ENCODE measurements at places on chromosomes 6 and 20. TPM values are rescaled to one million over a fixed set of nuclear protein-coding genes. Genes with fewer than 3 reads are reported as not detected.

CRIP3 gene
- 0.34 TPM for total RNA-seq

C20orf202 gene
- total RNA-seq, result not detected

C20orf173 gene
- not detected for total RNA-seq

IL17F gene
- total RNA-seq, result not detected

PLA2G7 gene
- not detected for total RNA-seq

WFDC5 gene
- total RNA-seq, result not detected

TRIM10 gene
- total RNA-seq, result 0.09 TPM

- DNase-seq, result no peak
These were observed 31.8 kb upstream of the BLCAP start for GRCh38 chr20:37559312-37560027.

DNA sequence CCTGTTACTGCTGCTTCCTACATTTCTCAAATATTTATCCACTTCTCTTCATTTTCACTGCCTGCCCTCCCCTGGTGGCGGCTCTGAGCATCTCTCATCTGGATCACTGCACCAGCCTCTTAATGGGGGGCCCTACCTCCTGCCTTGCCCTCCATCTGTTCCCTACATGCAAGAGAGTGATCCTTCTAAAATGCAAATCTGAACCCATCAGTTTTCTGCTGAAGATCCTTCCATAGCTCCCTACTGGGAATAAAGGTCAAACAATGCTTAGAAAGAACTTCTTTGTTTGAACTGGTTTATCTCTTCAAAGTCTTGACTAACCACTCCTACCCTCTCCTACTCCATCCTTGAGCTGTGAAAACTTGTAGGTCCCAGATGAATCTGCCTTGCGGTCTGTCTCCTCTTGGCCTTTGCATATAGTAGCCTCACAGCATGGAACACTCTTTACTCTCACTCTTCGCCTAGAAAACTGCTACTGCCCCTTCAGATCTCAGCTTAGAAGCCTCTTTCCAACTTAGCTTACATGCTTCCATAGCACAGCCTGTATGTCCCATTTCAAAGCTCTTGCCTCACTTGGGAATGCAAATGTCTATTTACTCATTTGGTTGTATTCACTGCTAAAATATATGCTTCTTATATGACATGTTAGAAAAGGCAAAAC, 119.3 kb downstream of the QRSL1 start:
- no peak for DNase-seq

- DNase-seq, result no peak
These were observed 23.0 kb downstream of the RAB23 start for GRCh38 chr6:57198926-57199636.

DNA sequence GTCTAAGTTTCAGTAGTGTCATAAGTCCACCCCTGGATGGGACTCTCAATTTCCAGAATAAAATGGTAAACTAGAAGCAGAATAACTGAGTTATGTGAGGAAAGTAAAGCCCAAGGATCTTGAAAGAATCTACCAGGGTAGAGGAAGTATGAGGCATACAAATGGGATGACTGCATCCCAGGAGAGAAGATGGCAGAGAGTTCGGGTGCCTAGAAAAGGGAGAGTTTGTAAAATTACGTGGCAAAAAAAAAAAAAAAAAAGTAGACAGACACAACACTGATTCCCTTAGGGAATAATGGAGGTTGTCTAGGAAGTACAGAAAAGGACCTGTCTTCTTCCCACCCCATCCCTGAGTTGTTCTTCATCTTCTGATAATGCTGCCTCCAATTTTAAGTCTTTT, 3.4 kb downstream of the GABBR1 start:
- no peak for DNase-seq

DNA sequence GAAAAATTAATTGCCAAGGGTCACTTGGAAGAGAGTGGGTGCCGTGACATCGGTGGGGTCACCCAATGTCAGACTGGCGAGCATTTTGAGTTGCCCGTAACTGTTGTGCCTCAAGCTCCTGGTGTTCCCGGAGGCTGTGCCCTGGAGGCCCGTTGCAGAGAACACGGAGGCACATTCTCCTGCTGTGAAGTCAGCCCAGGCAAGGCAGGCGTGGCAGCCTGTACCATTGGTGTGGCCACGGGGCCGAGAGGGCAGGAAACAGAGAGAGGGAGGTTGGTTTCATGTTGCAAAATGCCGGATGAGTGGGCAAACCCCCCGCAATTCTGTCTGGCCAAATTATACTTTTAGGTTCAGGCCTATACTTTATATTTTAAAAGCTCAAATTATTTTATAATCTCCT, 81.2 kb downstream of the THBS2 start:
- no peak for DNase-seq

DNA sequence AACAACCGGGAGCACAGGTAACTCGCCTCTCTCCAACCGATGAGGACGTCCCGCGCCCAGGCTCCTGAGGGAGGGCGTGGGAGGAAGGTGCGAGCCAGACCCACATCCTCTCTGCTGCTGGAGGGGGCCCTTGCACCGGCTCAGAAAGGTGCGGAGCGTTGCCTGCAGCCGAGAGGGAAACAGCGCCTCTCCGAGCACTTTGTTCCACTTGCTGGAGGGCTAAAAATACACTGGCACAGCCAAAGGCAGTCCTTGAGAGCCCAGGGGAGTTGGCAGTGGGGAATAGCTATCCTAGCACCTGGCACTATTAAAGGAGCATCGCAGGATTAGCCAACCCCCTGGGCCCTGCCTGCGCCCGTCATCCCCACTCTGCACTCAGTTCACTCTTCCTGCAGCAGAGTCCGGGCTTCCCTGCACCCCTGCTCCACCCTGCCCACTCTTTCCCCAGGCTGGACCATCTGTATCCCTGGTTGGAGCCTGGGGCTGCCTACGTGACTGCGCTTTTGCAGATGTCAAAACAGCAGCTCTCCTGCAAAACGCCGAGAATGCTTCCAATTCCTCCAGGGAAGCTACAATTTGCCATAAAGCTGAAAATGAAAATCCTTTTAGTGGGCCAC, 108.9 kb downstream of the SNX5 start:
- DNase-seq, result no peak

DNA sequence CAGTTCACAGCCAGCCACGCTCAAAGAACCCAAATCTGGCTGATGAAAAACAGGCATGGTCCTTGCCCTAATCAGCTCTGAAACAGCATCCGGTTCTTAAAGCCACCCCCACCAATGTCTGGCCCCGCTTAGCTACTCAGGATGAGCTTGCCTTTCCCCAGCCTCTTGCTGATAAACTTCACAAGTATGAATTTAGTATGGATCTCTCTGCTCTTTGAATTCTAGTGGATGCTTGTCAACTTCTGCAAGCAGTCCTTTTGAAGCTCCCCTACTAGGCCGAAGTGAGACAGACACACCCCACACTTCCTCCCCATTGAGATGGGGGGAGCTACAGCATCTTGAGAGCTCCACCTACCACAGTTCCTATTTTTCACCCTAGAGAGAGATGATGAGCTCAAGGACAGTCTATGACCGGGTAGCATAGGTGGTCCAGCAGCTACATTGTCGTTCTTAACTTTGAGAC, 36.7 kb downstream of the EBF4 start:
- DNase-seq, result no peak

DNA sequence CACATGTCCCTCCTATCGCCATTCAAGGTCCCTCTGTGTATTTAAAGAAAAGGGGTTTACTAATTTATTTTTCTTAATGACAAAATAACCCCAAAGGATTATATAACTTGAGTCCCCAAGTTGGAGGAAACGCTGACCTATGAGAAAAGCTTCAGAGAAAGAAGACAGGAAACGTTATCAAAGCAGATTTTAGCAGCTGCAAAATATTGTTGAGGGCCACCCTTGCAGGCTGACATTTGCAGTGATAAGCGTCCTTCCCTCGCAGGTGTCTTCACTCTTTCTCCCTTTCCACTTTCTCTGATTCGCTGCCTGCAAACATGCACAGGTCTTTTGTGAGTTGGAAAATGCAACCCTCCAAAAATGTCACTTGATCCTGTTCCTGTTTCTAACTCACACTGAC, 103.2 kb upstream of the RIPOR2 start:
- no peak for DNase-seq

DNA sequence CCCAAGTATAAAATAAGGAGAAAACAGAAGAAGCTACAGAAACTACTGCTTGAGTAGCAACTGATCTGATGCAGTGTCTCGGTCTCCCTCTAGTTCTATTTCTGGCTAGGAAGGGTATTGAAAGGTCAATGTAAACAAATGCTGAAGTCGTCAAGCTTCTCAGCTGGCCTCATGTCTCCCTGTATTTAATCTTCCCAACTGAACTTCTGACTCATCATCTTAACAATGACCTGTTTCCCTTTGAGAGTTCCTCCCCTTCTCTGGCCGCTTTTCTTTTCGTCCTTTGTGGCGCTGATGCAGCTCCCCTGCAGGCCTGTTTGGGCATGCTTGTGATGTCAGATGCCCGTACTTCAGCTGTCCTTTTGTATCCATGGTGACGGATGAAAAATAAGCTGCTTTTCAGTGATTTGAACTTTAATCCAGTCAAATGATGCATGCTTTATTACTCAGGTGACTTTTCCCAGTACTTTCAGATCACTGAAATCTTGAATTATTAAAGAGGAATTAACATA, 7.8 kb upstream of the LCA5 start:
- no peak for DNase-seq

- no peak for DNase-seq
These were observed 603 bp downstream of the TASP1 start for GRCh38 chr20:13638162-13638495.
